ENCODE measurements at places on chromosomes 5 and 9. TPM values are rescaled to one million over a fixed set of nuclear protein-coding genes. Genes with fewer than 3 reads are reported as not detected.

DNA sequence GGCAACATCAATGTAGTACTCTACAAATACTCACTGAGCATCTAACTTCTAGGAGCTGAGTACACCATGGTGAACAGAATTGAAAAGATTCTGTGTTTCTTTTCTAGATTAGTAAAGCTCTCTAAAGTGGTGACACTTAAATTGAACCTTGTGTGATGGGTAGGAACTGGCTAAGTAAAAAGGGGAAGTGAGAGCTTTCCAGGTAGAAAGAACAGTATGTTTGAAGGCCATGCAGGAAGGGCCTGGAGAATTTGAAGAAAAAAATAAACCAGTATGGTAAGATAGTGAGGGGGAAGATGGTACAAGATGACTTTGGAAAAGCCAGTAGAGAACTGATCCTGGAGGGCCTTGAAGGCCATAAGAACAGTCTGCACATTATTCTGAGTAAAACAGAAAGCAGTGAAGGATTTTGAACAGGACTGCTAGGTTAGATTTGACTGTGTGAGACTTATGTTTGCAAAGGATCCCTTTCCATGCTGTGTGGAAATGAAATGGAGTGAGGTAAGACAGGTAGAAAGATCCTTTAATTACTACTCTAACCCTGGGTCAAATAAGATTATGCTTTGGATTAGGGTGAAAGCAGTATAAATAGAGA lies 46.7 kb upstream of the UBQLN1 start:
- no peak for DNase-seq

The PCDHB5 gene
- polyA plus RNA-seq: 7.5 TPM

DNA sequence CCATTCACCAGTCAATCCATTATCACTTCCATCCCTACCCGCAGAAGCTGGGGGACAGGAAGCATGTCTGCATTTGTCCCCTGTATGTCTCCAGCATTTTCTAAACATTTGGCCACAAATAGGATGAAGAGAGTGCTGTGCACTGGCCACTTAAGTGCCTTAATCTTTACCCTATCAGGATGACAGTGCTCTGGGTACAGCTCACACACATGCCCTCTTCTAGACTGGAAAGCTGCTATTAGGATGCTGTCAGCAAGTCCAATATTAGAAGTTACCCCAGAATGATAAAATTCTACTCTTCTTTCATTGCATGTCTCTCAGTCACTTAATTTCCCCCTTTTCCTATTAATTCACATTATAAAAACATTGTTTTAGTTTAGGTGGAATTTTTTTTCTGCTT lies 168.4 kb downstream of the RASEF start:
- DNase-seq: no peak

DNA sequence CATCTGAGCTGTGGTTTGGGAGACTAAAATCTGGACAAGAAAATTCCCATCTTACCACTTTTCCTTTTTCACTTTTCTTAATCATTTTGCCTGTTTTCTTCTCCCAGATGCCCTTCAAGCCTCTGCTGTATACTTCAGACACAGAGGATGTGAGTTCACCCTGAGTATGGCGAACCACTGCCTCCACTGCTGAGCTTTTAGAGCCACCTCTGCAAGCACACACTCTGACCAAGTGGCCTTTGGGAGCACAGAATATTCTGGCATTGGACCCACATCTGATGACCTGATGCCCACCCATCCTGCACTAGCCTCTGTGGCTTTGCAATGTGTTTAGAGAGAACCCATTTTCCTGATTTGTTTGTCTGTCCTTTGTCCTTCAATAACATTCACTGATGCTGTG lies 32.5 kb downstream of the TERT start:
- DNase-seq: no peak

The ENTREP1 gene
- polyA plus RNA-seq: 5.0 TPM

DNA sequence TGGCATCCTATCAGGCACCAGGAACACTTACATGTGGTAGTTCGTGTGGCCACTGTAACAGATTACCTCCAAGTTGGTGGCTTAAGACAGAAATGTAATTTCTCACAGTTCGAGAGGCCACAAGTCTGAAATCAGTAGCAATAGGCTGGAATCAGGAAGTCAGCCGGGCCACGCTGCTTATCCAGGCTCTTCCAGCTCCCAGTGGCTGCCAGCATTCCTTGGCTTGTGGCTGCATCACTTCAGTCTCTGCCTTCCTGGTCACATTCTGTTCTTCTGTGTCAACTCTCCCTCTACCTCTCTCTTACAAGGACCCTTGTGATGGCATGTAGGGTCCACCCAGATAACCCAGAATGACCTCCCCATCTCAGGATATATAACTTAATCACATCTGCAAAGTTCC lies 78.7 kb upstream of the MSX2 start:
- DNase-seq: no peak

DNA sequence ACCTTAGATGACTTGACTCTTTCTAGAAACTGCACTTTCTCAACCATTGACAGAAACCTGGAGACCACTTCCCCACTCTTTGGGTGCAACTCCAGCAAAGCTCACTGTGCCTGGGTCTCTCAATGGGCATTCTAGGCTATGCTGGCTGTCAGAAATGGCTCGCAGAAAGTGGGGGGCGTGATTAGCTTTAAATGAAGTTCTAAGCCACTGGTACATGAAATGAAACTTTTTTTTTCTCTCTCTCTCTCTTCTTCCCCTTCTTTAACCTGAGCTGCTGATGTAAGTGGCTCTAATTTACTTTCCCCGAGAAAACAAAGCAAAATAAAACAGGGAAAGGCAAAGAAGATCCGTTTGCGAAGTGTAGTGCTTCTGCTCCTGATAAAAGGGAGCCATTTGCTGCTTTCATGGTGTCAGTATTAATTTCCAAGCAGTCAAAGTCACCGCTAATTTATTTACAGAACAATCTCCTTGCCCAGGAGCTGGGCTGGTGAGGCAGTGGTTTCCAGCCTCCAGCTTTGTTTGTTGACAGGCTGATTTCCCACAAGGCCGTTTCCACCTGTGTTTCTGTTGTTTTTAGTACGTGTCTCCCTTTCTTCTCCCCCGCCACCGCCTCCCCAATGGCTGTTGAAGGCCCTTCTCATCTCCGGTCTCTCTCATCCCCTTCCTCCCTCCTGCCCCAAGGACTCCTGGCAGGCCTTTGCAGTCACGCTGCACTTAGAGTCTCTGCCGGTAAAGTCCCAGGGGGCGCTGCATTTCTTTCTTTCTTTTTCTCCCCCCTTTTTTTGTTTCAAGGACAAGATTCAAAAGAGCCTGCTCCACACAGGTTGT lies 422.9 kb downstream of the EBF1 start:
- DNase-seq: no peak

- no peak for DNase-seq
These were observed 11.2 kb upstream of the EGR1 start for GRCh38 chr5:138454121-138454520.

DNA sequence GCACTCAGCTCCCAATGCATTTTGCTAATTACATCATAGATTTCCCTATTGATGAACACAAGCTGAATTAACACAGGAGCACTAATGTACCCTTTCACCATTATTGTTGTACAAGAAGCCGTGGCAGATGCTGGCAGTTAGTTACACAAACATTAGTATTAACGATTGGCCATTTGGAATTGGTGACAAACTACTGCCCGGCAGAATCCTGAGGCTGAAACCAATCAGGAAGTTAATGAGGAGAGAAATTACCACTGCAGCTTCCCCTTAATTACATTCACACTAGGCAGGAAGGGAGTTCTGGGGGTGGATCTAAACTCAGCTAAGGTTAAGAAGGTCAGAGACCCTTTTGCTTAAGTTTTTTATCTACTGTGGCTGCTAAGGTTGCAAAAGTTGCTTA lies 9.6 kb upstream of the DMRT3 start:
- DNase-seq: no peak

GRCh38 chr5:153661897-153662296 lies 171.4 kb downstream of the GRIA1 start:
- no peak for DNase-seq

DNA sequence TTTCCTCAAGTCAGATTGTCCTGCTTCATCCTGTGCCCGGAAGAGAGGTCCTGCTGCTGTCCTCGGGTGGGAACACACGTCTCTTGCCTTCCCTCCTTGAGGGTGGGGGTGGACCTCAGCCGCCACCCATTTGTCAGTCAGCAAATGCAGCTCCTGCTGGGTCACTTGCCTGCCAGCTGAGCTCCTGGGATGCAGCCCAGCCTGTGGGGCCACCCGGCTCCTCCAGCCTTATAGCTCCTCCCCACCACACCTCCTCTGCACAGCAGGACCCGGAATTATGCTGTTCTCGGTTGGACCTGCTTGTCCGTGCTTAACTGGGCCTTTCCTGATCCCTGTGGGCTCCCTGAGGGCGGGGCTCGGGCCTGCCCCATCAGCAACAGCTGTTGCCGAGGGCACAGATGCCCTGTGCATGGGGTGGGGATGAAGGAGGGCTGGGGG lies 52.7 kb downstream of the RXRA start:
- no peak for DNase-seq

The TXNDC8 gene
- polyA plus RNA-seq: not detected

The SLC27A6 gene
- polyA plus RNA-seq: 1.7 TPM

- DNase-seq: no peak
These were observed 4.6 kb downstream of the NRG2 start for GRCh38 chr5:140038373-140038957.

DNA sequence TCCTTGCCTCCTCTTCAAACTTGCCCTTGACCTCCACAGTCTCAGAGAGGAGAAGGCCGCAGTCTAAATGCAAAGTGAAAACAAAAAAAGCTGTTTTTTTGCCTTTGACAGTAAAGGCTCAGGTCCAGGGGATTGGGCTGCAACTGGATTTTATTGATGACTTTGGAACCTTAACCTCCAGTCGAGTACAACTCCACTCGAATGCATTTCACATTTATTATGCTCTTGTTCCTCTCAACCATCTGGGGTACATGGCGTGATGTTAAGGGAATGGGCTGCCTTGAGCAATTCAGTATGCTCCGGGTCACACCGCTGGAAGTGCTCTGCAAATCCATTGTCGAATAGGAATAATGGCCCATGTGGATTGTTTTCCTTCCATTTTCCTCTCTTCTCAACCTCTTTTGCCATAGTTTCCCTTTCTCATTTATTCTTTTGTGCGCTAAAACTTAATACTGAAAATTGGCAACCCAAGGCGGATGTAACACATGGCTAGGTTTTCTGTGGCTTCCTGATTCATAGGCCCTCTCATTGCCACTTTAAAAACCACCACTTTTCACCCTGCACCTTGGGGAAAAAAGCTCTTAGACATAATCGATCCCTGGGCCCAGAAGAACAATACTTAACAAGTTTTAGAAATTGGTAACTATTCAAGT lies 34.3 kb downstream of the ITK start:
- DNase-seq: no peak

The BHMT2 gene
- 49.9 TPM for polyA plus RNA-seq

DNA sequence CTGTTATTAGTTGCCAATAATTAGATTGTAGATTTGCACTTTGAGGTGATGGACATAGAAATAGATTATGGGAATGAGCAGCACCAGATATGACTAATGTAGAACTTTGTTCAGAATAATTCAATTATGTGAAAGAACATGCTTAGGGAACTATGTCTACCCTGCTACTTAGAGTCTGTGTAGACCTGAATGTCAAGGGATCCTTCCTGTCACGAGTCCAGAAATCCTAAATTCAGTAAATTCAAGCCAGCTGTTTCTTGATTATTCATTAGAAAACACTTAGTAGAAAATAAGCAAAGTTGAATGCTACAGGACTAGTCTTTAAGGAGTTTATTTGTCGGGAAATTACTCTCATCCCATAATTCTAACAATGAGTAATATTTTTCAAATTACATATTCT lies 887.3 kb upstream of the SEMA6A start:
- no peak for DNase-seq

GRCh38 chr5:122149321-122150090 lies 20.2 kb downstream of the ZNF474 start:
- DNase-seq: no peak

The GLDC gene
- polyA plus RNA-seq: 22.4 TPM

The ADAMTS19 gene
- 6.8 TPM for polyA plus RNA-seq

DNA sequence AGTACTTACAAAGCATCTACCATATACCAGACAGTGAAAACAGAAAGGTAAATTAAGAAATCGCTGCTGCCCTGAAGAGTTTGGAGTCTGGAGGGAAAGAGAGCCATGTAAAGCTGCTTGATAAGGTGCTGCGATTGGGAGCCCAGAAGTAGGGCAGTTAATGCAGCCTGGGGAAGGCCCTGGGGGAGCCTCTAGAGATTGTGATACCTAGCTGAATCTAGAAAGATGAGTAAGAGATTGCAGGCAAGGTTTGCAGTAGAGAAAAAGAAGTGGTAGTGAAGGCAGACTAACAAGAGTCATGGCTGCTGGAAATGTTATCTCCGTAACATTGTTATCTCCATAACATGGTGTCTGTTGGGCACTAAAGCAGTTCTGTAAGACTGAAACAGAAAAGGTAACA lies 24.0 kb upstream of the GLIPR2 start:
- no peak for DNase-seq

DNA sequence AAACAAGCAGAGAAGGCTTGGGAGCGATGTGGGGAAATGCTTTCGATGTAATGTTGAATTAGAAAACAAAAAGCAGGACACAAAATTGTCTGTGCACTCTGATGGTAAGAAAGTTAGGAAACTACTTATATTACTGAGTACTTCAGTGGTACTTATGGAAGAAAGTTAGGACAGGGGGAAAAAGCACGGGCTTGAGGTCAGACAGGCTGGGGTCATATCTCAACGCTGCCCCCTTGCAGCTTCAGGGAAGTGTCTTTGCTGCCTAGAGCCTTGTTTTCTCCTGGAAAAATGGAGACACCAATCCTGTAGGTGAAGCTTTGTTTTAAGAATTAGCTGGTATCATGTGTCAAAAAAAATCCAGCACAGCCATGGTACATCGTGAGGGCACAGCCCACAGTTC lies 23.0 kb downstream of the NEURL1B start:
- no peak for DNase-seq

DNA sequence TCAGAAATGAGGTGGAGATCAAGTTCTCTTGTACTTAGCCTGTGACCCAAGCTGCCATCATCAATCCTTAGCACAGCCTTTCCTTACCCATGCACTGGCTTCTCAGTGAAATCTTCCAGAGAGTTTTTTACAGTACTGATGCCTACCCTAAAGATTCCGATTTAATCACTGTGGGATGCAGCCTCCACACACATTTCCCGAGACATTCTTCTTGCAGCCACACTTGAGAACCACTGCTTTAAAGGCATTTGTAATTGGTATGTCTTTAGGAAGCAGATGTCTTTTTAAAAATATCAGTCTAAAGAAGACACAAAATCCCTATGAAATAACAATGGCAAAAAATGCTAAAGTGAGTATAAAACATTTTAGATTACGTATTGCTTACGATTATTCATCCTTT lies 17.3 kb upstream of the GLIS3 start:
- no peak for DNase-seq

The HSPB3 gene
- polyA plus RNA-seq: not detected

DNA sequence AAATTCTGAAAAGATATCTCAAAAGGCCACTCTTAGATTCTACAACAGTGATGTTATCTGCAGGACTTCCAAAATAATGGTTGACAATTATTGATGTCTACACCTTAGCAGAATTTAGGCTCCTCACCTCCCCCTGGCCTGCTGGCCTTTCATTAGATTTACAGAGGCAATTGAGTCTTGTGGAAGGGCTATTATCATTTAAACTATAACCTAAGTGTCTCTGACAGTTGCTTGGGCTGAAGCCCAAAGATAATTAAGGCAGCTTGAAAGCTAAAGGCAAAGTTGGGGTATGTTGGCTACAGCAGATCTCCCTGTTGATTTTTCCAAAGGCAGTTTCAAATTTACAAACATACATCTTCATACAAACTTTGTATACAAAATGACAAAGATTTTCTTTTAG lies 912.3 kb downstream of the TAF11L14 start:
- no peak for DNase-seq

The LRRTM2 gene
- 1.9 TPM for polyA plus RNA-seq
